ENCODE measurements at places on chromosomes 5 and 9. TPM values are rescaled to one million over a fixed set of nuclear protein-coding genes. Genes with fewer than 3 reads are reported as not detected.
A peak's percentile ranks its signal among the peaks of the same experiment; 100 is the strongest.

DNA sequence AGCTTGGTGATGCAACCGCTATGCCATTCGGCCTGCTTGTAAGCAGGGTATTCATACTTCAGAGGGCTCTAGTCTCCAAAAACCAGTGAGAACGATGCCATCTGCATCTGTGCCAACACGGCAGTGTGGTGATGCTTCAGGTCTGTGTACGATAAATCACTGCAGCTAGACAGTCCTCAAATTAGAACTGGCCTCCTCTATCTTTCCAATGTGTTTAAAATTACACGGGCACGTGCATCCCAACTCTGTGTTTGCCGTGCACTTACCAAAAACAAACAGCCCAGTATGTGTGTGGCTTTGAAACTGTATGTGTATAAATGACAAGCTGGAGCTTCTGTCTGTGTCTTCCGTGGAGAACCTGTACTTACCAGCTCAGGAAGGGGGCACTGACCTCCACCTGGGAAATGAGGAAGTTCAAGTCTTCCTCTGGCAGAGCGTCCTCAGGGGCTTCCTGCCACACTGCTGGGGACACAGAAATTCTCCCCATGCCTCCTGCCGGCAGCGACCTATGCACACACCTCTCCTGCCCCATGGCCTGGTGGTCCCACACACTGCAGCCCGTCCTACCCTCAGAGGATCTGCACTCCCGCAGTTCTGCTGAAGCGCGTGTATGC lies 12.3 kb downstream of the MED10 start:
- peaks cover 10% of the 10 kb centered on the region for H3K4me1 ChIP-seq
- peaks cover 3% of the 10 kb centered on the region for H3K36me3 ChIP-seq
- H3K4me3 ChIP-seq, result no peak overlapping the region
- DNase-seq, result no peak
- H3K27me3 ChIP-seq, result no peaks in the 10 kb centered on the region
- H3K27ac ChIP-seq, result peak overlapping the region; percentile 51

GRCh38 chr5:133468596-133468995 lies 143.7 kb downstream of the FSTL4 start:
- H3K4me1 ChIP-seq, result no peaks in the 10 kb centered on the region
- H3K36me3 ChIP-seq, result no peaks in the 10 kb centered on the region
- H3K27me3 ChIP-seq, result no peaks in the 10 kb centered on the region
- no peak overlapping the region for H3K27ac ChIP-seq

DNA sequence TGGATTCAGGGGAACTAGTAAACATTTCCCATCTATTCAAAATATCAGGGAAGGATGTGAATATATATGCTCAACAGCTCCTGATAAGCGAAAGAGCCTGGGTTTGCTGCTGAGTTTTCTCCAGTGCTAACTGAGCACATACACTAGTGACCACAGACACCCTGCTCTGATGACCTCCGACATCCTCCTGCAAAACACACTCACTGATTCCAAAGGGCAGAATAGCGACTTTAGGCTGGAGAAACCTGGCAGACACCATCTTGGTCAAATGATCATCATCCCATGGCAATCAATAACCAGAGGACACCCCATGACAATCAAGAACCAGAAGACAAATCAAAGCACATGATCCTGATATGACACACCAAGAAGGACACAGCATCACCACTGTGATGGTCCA lies 9.2 kb upstream of the GADD45G start:
- H3K4me1 ChIP-seq, result no peaks in the 10 kb centered on the region
- DNase-seq, result no peak
- H3K27me3 ChIP-seq, result no peaks in the 10 kb centered on the region
- H3K27ac ChIP-seq, result no peak overlapping the region

- peaks cover 99% of the 10 kb centered on the region for H3K36me3 ChIP-seq
- no peak overlapping the region for H3K4me3 ChIP-seq
- H3K27ac ChIP-seq, result peak overlapping the region; percentile 82
- no peak for DNase-seq
- peaks cover 20% of the 10 kb centered on the region for H3K4me1 ChIP-seq
These were observed 10.4 kb downstream of the NHP2 start for GRCh38 chr5:178143246-178143645.

GRCh38 chr5:107813559-107813958 lies 142.8 kb upstream of the EFNA5 start:
- H3K4me1 ChIP-seq, result no peaks in the 10 kb centered on the region
- H3K27me3 ChIP-seq, result no peaks in the 10 kb centered on the region
- no peaks in the 10 kb centered on the region for H3K36me3 ChIP-seq
- no peak for DNase-seq
- no peak overlapping the region for H3K27ac ChIP-seq
- no peak overlapping the region for H3K4me3 ChIP-seq

OR1Q1 gene
- not detected for total RNA-seq

DNA sequence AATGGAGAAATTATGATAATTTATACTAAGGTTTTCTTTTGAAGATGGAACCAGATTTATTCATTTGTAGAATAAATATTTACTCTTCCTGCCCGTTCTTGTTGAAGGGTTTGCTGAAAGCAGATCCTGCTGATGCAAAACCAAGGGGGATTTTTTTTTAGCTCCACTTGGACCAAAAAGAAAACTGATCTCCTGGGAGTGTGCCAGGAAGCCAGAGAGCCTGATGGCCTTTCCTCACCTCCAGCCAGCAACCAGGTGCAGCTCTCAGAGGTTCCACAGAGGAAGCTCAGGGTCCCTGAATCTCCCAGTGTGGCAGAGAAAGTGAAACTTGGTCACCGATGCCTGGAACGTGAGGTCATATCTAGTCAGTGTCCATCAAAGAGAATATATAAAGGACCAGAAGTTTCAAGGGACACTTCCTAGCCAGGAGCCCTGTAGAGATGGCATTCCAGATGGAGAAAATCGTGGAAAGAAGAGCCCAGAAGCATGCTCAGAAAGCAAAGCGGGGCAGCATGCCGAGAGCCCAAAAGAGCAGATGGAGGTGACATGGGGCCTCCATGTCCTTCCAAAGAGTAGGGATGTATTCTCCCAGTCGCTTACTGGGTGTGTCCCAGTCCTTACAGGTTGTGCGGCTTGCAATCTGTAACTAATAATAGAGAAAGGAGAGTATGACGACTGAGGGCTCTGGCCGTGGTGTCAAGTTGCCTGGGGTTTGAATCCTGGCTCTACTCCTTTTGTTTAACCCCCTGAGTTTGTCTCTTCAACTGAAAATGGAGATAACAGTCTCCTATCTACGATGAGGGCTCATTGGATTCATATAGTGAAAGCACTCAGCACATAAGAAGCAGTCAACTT lies 12.2 kb downstream of the AFAP1L1 start:
- no peaks in the 10 kb centered on the region for H3K27me3 ChIP-seq
- H3K4me1 ChIP-seq, result peaks cover 71% of the 10 kb centered on the region
- no peak for DNase-seq
- H3K4me3 ChIP-seq, result peak overlapping the region; percentile 47
- H3K36me3 ChIP-seq, result no peaks in the 10 kb centered on the region

DNA sequence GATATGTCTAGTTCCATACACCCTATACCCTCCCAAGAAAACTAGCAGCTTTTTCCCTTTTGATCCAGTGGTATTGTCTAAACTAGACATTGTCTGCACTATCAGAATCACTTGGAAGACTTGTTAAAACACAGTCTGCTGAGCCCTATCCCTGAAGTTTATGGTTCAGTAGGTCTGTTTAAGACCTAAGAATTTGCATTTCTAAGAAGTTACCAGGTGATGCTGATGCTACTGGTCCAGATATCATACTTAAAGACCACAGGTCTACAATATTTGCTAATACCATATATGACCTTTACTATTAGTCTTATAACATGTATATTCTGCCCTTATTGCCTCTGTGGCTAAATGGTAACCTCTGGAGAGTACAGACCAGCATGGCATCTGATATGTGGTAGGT lies 23.3 kb downstream of the SKIC3 start:
- H3K36me3 ChIP-seq, result peaks cover 12% of the 10 kb centered on the region
- DNase-seq, result no peak
- H3K4me3 ChIP-seq, result no peak overlapping the region

DNA sequence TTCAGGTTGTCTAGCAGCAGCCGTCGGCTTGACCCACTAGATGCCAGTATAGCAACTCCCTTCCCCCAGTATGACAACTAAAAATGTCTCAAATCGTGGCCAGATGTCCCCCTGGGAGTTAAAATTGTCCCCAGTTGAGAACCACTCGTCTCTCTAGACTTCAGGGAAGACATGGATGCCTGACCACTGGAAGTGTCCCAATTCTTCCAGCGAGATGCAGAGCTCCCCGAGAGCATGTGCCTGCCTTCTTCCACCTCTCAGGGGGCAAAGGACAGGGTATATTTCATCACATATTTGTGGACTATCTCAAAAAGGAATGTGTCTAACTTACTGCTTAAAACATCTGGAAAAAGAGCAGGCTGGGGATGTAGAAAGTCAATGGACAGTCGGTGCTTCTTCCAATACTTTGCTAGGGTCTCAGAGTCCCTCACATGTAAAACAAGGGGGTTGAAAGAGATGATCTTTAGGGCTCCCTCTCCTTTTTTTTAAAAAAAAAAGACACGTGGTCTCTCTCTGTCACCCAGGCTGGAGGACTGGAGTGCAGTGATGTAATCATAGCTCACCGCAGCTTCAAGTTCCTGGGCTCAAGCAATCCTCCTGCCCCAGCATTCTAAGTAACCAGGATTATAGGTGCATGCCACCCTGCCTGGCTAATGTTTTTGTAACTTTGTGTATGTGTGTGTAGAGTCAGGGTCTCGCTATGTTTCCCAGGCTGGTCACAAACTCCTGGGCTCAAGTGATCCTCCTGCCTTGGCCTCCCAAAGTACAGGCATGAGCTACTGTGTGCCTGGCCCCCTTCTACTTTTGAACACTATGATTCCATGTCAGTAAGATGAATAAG lies 190.6 kb downstream of the DAB2IP start:
- no peak overlapping the region for H3K4me3 ChIP-seq
- no peak overlapping the region for H3K27ac ChIP-seq
- no peaks in the 10 kb centered on the region for H3K36me3 ChIP-seq
- H3K27me3 ChIP-seq, result no peaks in the 10 kb centered on the region

DNA sequence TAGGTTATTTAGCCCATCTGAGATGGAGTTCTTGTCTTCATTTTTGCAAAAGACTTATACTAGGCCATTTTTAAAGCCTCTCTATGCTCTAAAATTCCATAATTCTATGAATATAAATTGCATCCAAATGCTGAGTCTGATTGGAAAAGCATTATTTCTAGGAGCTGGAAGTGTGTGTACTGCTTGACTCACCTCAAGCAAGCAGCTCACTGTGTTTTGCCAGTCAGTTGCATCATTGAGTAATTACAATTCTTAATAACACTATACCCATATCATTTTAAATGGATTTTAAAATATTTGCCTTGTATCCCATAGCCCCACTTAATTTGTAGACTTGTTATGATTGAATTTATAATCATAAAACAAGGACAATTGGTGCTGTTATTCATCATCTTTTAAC lies 161.0 kb downstream of the PAM start:
- H3K4me3 ChIP-seq, result no peak overlapping the region
- H3K27ac ChIP-seq, result no peak overlapping the region
- no peaks in the 10 kb centered on the region for H3K36me3 ChIP-seq

GRCh38 chr5:149931992-149932436 lies 12.6 kb downstream of the PDE6A start:
- H3K27ac ChIP-seq, result peak overlapping the region; percentile 73
- H3K4me3 ChIP-seq, result peak overlapping the region; percentile 67
- H3K4me1 ChIP-seq, result peaks cover 11% of the 10 kb centered on the region
- no peak for DNase-seq

DNA sequence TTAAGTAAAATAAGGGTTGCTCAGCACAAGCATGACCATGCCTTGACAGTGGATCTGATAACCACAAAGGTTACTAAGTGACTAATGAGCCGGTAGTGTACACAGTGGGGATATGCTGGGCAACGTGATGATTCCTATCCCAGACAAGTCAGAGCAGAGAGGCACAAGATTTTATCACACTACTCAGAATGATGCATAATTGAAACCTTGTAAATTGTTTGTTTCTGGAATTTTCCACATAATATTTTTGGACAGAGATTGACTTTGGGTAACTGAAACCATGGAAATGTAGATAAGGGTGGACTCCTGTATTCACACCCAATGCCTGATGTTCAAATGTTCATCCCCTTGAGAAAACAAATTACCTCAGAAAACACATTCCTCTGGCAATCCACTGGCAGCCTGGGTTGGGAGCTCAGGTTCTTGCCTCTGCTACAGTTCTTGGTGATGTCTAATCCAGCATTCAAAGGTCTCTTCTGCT lies 16.2 kb upstream of the ERAP1 start:
- no peaks in the 10 kb centered on the region for H3K27me3 ChIP-seq
- H3K27ac ChIP-seq, result no peak overlapping the region
- H3K36me3 ChIP-seq, result no peaks in the 10 kb centered on the region
- no peaks in the 10 kb centered on the region for H3K4me1 ChIP-seq
- no peak for DNase-seq
- H3K4me3 ChIP-seq, result no peak overlapping the region

DNA sequence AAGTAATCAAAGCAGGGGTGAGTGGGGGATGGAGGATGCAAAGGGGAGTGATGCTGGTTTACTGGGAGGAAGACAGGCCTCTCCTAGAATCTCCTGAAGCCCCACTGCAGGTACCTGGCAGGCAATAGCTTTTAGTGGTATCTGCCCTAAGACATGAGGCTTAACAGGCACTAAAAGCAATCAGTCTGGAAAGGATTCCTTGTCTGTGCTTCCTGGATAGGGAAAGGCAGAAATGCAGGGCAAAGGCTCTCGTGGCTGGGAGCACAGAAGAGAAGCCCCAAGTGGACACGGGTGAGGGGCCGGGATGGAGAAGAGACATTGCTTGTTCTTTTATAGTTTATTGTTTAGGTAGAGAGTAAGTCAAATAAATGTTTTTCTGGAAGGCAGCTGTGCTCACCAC lies 40.1 kb downstream of the CCNJL start:
- no peak overlapping the region for H3K27ac ChIP-seq
- DNase-seq, result no peak
- no peak overlapping the region for H3K4me3 ChIP-seq
- no peaks in the 10 kb centered on the region for H3K4me1 ChIP-seq
- H3K27me3 ChIP-seq, result no peaks in the 10 kb centered on the region

PPP2R2B gene
- total RNA-seq, result 0.19 TPM

GRCh38 chr5:178826216-178826615 lies 33.5 kb upstream of the ZNF354B start:
- no peak overlapping the region for H3K27ac ChIP-seq
- DNase-seq, result no peak
- H3K27me3 ChIP-seq, result no peaks in the 10 kb centered on the region
- H3K4me1 ChIP-seq, result no peaks in the 10 kb centered on the region
- no peaks in the 10 kb centered on the region for H3K36me3 ChIP-seq

- no peaks in the 10 kb centered on the region for H3K27me3 ChIP-seq
- H3K4me1 ChIP-seq, result no peaks in the 10 kb centered on the region
- no peak overlapping the region for H3K27ac ChIP-seq
These were observed 268.6 kb upstream of the PTGER4 start for GRCh38 chr5:40410964-40411635.

- H3K4me1 ChIP-seq, result no peaks in the 10 kb centered on the region
- no peak overlapping the region for H3K4me3 ChIP-seq
- no peaks in the 10 kb centered on the region for H3K36me3 ChIP-seq
- no peak overlapping the region for H3K27ac ChIP-seq
- H3K27me3 ChIP-seq, result no peaks in the 10 kb centered on the region
- no peak for DNase-seq
These were observed 609.9 kb upstream of the ACO1 start for GRCh38 chr9:31774571-31774970.

- H3K4me1 ChIP-seq, result no peaks in the 10 kb centered on the region
These were observed 117.3 kb upstream of the CDH12 start for GRCh38 chr5:22970491-22970890.

GRCh38 chr5:168802337-168802736 lies 223.2 kb upstream of the PANK3 start:
- no peaks in the 10 kb centered on the region for H3K27me3 ChIP-seq
- H3K36me3 ChIP-seq, result no peaks in the 10 kb centered on the region
- no peak overlapping the region for H3K4me3 ChIP-seq
- no peak for DNase-seq
- H3K4me1 ChIP-seq, result no peaks in the 10 kb centered on the region

GRCh38 chr5:7794823-7795222 lies 56.1 kb downstream of the CFAP90 start:
- no peaks in the 10 kb centered on the region for H3K27me3 ChIP-seq
- H3K27ac ChIP-seq, result no peak overlapping the region
- no peak overlapping the region for H3K4me3 ChIP-seq
- no peak for DNase-seq
- peaks cover 13% of the 10 kb centered on the region for H3K36me3 ChIP-seq
- H3K4me1 ChIP-seq, result no peaks in the 10 kb centered on the region

All from psoas muscle (tissue), 8 donors.